ENCODE measurements at places on chromosomes 12 and 14.
A peak's percentile ranks its signal among the peaks of the same experiment; 100 is the strongest.

GRCh38 chr12:100337727-100338126 lies 19.1 kb upstream of the SLC17A8 start:
- no peaks in the 10 kb centered on the region for H3K27me3 ChIP-seq
- H3K36me3 ChIP-seq, result no peaks in the 10 kb centered on the region
- DNase-seq, result peak; percentile 68
- H3K4me1 ChIP-seq, result no peaks in the 10 kb centered on the region

DNA sequence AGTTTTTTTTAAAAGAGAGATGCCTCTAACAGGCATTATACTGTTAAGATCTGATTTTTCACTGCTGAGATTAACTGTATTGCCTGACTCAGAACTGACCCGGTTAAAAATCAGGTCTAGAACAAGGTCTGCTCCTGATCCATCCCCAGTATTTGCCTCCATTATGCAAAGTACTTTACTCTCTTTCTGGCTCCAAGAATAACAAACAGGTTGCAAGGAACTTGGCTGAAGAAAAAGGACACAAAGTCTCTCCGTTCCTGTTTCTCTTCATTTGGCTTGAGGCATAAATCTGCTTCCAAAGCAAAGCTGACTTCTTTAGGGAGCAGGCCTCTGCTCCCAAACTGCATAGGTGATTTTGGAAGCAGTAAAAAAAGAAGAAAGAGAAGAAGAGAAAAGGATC lies 199.3 kb upstream of the PDZRN4 start:
- peak; percentile 10 for DNase-seq
- H3K36me3 ChIP-seq, result no peaks in the 10 kb centered on the region
- H3K4me3 ChIP-seq, result no peak overlapping the region
- H3K27me3 ChIP-seq, result no peaks in the 10 kb centered on the region
- H3K4me1 ChIP-seq, result no peaks in the 10 kb centered on the region

DNA sequence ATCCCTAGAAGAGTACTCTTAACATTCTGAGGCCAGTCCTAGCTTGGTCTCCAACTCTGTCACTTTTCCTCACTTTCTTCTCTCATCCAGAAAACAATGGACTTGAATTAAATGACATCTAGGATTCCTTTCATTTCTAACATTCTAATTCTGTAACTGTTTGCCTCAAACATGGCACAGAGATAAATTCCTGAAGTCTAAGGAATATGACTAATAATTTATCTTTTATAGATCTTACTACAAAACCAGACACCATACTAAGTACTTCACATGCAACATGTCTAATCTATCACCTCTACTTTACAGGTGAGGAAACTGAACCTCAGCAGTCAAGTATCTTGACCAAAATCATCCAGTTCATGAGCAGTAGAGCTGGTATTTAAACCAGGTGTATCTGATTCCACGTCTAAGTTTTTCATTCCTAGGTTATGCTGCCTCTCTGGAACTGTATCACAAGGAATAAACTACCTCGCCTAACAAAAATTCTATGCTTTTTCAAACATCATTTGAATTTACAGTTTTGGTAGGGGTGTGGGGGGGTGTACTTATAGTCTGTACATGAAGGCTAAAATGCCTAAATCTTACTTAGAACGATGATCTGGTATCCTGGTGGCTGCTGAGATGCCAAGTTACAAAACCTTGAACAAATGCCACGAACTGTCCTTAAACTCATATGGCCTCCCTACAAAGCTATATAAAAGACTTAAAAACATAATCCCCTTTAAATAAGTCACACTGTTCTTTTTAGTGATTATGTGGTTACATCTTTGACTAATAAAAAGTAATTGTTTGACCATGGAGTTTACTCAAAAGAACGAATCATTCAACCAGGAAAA lies 41.6 kb downstream of the ATXN2 start:
- no peaks in the 10 kb centered on the region for H3K27me3 ChIP-seq
- H3K4me1 ChIP-seq, result peaks cover 15% of the 10 kb centered on the region
- H3K4me3 ChIP-seq, result no peak overlapping the region
- no peaks in the 10 kb centered on the region for H3K36me3 ChIP-seq

DNA sequence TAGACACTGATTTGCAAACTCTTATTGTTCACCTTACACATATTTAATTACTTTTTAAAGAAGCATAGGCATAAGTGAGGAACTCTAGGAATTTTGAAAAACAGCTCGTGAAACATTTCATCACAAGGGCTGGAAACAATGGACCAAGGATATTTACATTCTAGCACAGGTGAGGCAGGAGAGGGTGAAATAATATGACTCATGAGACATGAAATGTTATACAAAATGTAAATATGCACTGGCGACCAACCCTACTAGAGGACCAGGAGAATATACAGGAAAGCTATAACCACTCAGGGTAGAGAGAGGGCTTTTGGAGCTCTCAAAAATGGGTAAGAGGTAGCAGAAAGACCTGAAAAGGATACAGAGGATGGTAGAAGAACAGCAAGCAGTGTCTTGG lies 115.3 kb downstream of the PTGER2 start:
- H3K4me1 ChIP-seq, result no peaks in the 10 kb centered on the region
- H3K27ac ChIP-seq, result no peak overlapping the region
- H3K27me3 ChIP-seq, result no peaks in the 10 kb centered on the region
- DNase-seq, result no peak
- H3K4me3 ChIP-seq, result no peak overlapping the region
